Renal pelvis (tissue), 12 donors: ENCODE measurements at places on chromosomes 6 and 20. TPM values are rescaled to one million over a fixed set of nuclear protein-coding genes. Genes with fewer than 3 reads are reported as not detected.

DNA sequence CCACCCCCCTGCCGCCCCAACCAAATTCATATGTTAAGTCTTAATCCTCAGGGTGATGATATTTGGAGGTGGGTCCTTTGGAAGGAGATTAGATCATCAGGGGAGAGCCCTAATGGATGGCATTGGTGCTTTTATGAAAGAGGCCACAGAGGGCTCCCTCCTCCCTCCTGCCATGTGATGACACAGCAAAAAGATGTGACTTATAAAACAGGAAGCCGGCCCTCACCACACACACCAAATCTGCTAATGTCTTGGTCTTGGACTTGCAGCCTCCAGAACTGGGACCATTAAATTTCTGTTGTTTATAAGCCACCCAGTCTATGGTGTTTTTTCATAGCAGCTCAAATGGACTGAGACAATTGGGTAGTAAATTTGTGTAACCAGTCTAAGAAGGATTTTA lies 176.3 kb downstream of the ADGRG6 start:
- no peak for DNase-seq

- DNase-seq: no peak
Observed at GRCh38 chr6:31681135-31681671, 336 bp upstream of the LY6G5C start.

- peak; percentile 17 for DNase-seq
Observed at GRCh38 chr6:28137505-28137981, 4.1 kb upstream of the ZKSCAN8 start.

DNA sequence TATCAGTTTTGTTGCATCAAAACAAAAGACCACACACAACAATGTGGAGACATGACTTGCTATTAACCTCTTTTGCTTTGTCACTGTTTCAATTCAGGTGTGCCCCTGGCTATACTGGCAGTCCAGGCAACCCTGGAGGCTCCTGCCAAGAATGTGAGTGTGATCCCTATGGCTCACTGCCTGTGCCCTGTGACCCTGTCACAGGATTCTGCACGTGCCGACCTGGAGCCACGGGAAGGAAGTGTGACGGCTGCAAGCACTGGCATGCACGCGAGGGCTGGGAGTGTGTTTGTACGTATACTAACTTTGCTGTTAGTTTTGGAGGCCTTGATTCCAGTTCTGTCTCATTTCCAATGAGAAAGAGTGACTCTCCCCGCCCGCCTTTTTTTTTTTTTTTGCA lies 356.9 kb downstream of the ARHGAP18 start:
- DNase-seq: no peak

The PRRT1 gene
- polyA plus RNA-seq: 2.2 TPM

The LCA5 gene
- polyA plus RNA-seq: 10.7 TPM
